ENCODE measurements at places on chromosomes 4 and X.

GRCh38 chr4:15004739-15005301 is 2.5 kb downstream of the CPEB2 start:
- peaks cover 20% of the 10 kb centered on the region for H3K36me3 ChIP-seq
- no peaks in the 10 kb centered on the region for H3K4me1 ChIP-seq
- peak; percentile 62 for DNase-seq
- no peaks in the 10 kb centered on the region for H3K27me3 ChIP-seq
- H3K27ac ChIP-seq, result no peak overlapping the region

- H3K4me3 ChIP-seq, result no peak overlapping the region
- DNase-seq, result no peak
- no peaks in the 10 kb centered on the region for H3K36me3 ChIP-seq
Measured at GRCh38 chr4:77538144-77538543, 67.5 kb upstream of the CXCL13 start.

- H3K27me3 ChIP-seq, result no peaks in the 10 kb centered on the region
- H3K4me3 ChIP-seq, result no peak overlapping the region
- DNase-seq, result no peak
- no peaks in the 10 kb centered on the region for H3K36me3 ChIP-seq
- no peaks in the 10 kb centered on the region for H3K4me1 ChIP-seq
Measured at GRCh38 chrX:120036704-120037103, 40.8 kb downstream of the RHOXF2B start.

DNA sequence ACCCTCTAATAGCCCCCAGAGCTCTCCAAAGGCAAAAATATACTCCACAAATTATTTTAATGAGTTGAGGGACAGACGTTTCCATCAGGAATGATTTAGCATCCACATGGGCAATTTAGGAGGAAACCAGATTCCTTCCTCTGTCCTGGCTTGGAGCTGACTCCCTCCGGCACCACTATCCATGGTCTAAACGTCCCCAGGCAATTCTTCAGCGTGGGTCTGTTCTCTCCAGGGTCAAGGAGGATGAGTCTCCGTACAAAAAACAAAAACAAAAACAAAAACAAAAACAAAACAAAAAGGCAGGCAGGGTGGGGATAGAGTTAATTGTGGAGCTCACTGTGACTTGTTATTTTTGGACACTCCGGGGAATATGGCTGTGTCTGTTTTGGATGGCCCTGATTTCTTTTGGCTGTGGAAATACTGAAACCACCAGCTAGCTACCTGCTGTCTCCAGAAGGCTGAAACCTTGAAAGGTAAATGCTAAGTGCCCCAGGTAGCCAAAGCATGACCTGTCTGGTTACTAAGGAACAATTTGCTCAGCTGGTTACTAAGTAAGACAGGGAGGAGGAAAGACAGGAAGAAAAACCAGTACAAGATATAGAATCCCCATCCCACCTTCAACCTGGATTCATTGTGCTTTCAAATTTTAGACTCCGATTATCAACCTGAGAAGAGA is 419.1 kb upstream of the LCORL start:
- no peaks in the 10 kb centered on the region for H3K36me3 ChIP-seq
- no peaks in the 10 kb centered on the region for H3K27me3 ChIP-seq
- DNase-seq, result no peak
- H3K27ac ChIP-seq, result no peak overlapping the region

DNA sequence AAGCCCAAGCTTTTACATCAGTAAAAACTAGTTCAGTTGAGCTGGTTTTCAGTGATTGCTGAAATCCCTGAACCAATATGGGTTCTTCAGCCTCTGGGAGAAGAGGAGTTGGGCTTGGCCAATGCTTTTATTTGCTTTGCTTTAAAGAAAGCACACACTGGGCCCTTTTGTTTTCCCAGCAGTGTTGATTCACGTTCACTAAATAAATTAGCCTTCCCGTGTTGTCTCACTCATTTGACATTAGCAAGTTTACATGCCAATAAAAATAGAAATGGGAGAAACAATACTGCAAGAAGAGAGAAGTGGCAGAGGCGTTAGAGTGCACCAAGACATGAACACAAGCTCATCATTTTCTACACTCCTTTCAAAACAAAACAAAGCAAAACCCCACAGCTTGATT is 136.2 kb downstream of the SHROOM3 start:
- H3K27me3 ChIP-seq, result peaks cover 5% of the 10 kb centered on the region
- no peaks in the 10 kb centered on the region for H3K36me3 ChIP-seq
- H3K4me1 ChIP-seq, result no peaks in the 10 kb centered on the region
- DNase-seq, result no peak

DNA sequence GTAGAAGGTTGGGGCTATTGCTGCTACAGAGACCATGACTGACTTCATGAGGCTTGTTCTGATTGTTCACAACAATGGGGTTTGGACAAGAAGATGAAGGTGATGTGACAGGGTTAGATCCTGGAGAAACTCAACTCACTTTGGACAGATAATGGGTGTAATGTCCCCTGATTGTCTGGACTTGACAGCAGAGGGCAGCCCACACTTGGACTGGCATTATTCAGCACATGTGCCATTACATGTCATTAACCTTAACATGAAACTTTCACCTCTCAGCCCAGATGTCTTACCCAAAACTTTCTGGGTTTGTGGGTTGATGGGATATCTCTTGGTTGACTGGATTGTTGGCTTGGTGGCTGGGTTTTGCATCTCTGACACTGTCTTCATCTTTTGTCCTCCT is 101.5 kb downstream of the MXRA5 start:
- H3K4me1 ChIP-seq, result no peaks in the 10 kb centered on the region
- no peak overlapping the region for H3K27ac ChIP-seq
- H3K4me3 ChIP-seq, result no peak overlapping the region
- H3K27me3 ChIP-seq, result no peaks in the 10 kb centered on the region
- DNase-seq, result no peak
- no peaks in the 10 kb centered on the region for H3K36me3 ChIP-seq

- no peak overlapping the region for H3K27ac ChIP-seq
- H3K4me1 ChIP-seq, result no peaks in the 10 kb centered on the region
- no peaks in the 10 kb centered on the region for H3K27me3 ChIP-seq
- DNase-seq, result no peak
Measured at GRCh38 chr4:157012781-157013180, 41.2 kb upstream of the PDGFC start.

DNA sequence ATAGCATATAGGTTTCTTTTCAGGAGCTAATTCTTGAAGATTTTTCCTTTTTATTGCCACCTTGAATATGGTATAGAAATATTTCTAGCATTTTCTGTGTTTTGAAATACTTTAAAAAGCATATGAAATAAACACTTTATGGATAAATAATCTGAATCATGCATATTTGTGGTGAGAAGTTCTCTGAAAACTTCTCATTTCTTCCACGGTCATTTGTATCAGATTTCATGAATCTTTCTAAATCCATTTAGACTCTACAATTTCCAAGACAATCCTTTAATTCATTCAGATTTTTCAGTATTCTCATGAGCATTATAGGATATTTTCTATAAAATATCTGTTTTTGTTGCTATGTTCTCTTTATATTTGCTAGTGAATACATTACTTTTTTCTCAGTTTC is 16.2 kb upstream of the CA5B start:
- H3K4me1 ChIP-seq, result no peaks in the 10 kb centered on the region
- H3K4me3 ChIP-seq, result no peak overlapping the region
- no peaks in the 10 kb centered on the region for H3K27me3 ChIP-seq

DNA sequence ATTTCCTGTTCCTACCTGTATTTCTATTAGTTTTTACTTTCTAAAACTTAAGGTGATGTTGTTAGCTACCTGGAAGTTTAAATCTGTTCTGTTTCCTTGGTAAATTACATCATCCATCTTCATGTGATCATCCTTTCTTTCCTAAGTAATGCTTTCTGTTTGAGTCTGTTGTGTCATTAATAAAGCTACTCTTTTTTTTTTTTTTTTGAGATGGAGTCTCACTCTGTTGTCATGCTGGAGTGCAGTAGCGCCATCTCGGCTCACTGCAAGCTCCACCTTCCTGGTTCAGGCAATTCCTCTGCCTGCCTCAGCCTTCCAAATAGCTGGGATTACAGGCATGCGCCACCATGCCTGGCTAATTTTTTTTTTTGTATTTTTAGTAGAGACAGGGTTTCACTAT is 73.3 kb downstream of the FIP1L1 start:
- H3K27me3 ChIP-seq, result no peaks in the 10 kb centered on the region
- no peak overlapping the region for H3K27ac ChIP-seq
- no peak overlapping the region for H3K4me3 ChIP-seq
- DNase-seq, result no peak
- H3K36me3 ChIP-seq, result peaks cover 48% of the 10 kb centered on the region

- H3K36me3 ChIP-seq, result peaks cover 15% of the 10 kb centered on the region
- no peak overlapping the region for H3K4me3 ChIP-seq
- H3K4me1 ChIP-seq, result peaks cover 13% of the 10 kb centered on the region
- DNase-seq, result no peak
Measured at GRCh38 chr4:98482503-98482846, 175.9 kb downstream of the TSPAN5 start.

DNA sequence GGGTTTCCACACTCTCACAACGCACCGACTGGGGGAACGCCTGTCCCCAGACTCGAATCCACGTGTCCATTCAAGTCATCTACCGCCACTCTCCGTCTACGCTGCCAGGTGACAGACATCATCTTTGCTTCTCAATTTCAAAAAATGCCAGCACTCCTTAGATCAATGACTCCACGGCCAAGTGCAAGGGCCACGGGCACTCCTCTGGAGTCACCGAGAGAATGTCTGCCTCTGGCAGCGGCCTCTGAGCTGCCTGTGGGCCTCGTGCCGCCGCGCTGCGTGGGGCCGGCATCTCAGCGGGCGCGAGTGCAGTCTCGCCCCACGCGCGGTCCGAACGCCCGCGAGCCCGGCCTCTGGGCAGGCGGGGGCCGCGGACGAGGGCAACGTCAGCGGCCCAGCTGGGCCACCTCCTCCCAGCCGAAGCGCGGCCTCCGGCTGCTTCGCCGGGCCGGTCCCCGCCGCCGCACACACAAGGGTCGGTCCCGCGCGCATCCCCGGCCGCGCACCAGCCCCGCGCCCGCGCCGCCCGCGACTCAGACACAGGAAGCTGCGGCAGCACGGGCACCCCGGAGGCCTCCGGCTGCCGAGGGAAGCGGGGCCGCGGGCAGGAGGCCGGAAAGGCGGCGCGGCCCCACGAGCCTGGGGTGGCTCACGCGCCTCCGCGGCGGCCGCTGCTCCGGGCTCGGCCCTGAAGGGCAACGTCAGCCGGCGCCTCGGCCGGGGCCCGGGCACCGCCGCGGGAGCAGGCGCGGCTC is 450 bp downstream of the ACSL1 start:
- peak overlapping the region; percentile 59 for H3K4me3 ChIP-seq
- H3K27me3 ChIP-seq, result no peaks in the 10 kb centered on the region
- peak; percentile 57 for DNase-seq
- H3K36me3 ChIP-seq, result no peaks in the 10 kb centered on the region
- peaks cover 23% of the 10 kb centered on the region for H3K4me1 ChIP-seq

- DNase-seq, result no peak
- H3K36me3 ChIP-seq, result peaks cover 28% of the 10 kb centered on the region
- H3K27ac ChIP-seq, result no peak overlapping the region
- no peaks in the 10 kb centered on the region for H3K27me3 ChIP-seq
- no peaks in the 10 kb centered on the region for H3K4me1 ChIP-seq
Measured at GRCh38 chr4:37864786-37865185, 26.1 kb upstream of the TBC1D1 start.

- H3K4me1 ChIP-seq, result no peaks in the 10 kb centered on the region
- H3K4me3 ChIP-seq, result no peak overlapping the region
- no peaks in the 10 kb centered on the region for H3K36me3 ChIP-seq
- no peaks in the 10 kb centered on the region for H3K27me3 ChIP-seq
Measured at GRCh38 chrX:131741103-131741581, 197.3 kb downstream of the OR13H1 start.

DNA sequence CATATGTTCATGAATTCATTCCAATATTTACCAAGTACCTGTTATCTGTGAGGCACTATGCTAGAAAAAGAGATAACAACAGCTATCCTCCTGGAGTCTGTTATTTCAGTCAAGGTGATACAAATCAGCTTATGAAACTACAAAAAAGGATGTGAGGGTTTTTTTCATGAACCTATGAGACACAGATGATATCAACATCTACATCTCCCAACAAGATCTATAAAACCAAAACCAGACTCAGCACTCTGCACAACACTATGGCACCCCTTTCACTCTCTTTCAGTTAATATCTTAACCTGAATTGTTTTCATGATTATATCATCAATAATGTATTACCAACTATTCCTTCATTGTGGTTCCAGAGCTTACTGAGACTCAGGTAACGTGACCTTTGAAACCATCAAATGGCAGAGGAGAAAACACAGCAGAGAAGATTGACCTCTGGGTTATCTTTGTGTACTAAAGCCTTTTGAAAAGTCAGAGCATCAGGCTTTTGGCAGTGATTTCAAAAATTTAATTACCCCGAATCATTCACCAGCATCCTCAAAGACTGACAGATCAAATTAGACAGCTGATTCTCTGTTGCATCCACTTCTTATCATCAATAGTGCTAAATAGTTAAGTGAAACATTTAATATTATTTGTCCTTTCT is 244.6 kb upstream of the FTHL17 start:
- no peaks in the 10 kb centered on the region for H3K36me3 ChIP-seq
- H3K4me3 ChIP-seq, result no peak overlapping the region
- H3K27ac ChIP-seq, result no peak overlapping the region
- no peaks in the 10 kb centered on the region for H3K4me1 ChIP-seq

GRCh38 chrX:31546126-31546525 is 474.3 kb upstream of the FTHL17 start:
- no peak overlapping the region for H3K27ac ChIP-seq
- H3K4me1 ChIP-seq, result no peaks in the 10 kb centered on the region
- no peaks in the 10 kb centered on the region for H3K36me3 ChIP-seq

- no peaks in the 10 kb centered on the region for H3K27me3 ChIP-seq
- H3K36me3 ChIP-seq, result peaks cover 35% of the 10 kb centered on the region
- H3K4me3 ChIP-seq, result no peak overlapping the region
- DNase-seq, result no peak
- no peak overlapping the region for H3K27ac ChIP-seq
Measured at GRCh38 chr4:48604041-48604440, 114.0 kb downstream of the ZAR1 start.

- H3K4me3 ChIP-seq, result peak overlapping the region; percentile 85
- peaks cover 31% of the 10 kb centered on the region for H3K4me1 ChIP-seq
- no peaks in the 10 kb centered on the region for H3K36me3 ChIP-seq
- peak; percentile 50 for DNase-seq
Measured at GRCh38 chr4:81470456-81471297, 1.0 kb downstream of the RASGEF1B start.

- H3K27me3 ChIP-seq, result no peaks in the 10 kb centered on the region
- no peaks in the 10 kb centered on the region for H3K36me3 ChIP-seq
- H3K27ac ChIP-seq, result no peak overlapping the region
- no peaks in the 10 kb centered on the region for H3K4me1 ChIP-seq
- no peak overlapping the region for H3K4me3 ChIP-seq
Measured at GRCh38 chr4:188012426-188012945, 16.9 kb downstream of the ZFP42 start.

DNA sequence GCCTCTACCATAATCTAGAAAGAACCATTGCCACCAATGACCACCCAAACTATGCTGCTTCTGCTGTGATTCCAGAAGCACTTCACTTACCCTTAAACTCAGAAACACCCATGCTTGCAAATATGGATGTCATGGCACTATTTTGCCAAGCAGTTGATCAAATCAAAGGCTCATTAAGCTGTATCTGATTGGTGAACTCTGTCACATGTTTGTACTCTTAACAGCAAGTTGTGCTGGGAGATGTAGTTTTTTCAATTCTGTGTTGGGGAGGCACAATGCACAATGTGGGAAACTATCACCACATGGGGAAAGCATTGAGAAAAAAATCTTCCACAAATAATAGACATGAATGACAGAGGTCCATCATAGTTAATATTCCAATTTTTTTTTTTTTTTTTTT is 19.2 kb upstream of the SPCS3 start:
- DNase-seq, result no peak
- no peaks in the 10 kb centered on the region for H3K4me1 ChIP-seq
- H3K27me3 ChIP-seq, result peaks cover 10% of the 10 kb centered on the region
- H3K4me3 ChIP-seq, result no peak overlapping the region
- H3K27ac ChIP-seq, result no peak overlapping the region
